ENCODE measurements at places on chromosomes 2 and 18.

GRCh38 chr2:240248721-240249422, 108.4 kb upstream of the OTOS start:
- DNase-seq: no peak

DNA sequence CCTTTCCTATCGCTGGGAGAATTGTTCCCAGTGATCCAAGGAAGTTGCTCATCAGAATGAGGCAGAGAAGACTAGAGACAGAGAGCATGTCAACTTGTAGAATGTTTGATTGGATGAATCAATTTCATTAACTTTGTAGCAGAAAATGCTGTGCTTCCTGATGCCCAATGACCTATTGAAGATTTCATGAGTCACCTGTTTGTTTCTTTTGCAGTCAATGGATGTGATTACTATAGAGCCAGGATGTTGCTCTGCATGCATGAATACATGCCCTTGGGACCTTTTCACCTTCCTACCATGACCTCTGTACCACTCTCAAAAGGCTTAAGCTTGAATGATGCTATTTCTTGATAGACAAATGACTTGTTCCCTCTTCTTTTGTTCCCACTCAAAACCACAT, 23.3 kb downstream of the SCG2 start:
- no peak for DNase-seq

DNA sequence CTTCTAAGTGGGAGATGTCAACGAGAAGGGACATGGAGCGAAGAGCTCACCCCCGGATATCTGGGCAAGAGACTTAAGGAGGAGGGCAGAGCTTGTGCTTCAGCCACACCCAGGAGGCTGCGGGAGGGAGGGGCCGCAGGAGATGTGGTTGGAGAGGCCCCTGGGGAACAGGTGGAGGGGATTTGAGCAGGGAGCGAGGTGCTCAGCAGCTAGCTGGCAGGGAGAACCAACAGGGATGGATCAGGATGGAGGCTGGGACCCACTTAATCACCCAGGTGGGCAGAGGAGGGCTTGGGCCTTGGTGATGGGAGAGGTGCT, 78.3 kb downstream of the MBP start:
- DNase-seq: no peak

DNA sequence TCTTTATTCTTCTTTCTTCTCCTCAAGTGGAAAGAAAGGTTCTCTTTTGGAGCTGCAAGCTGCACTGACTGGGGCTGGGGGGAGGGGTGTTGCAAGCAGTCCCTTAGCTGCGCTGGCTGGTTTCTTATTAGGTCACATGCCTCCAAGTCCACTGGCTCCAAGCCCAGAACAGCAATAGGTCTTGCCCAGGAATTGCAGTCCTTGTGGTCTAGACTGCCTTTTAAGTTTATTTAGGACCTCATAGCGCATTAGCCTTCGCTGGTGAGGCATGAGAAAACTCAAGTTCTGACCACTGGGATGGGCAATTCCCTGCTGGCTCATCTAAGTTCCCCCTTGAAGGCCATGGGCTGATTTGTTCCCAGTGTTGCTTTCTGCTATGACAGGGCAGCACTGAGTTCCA, 138.6 kb upstream of the SCN7A start:
- DNase-seq: no peak

DNA sequence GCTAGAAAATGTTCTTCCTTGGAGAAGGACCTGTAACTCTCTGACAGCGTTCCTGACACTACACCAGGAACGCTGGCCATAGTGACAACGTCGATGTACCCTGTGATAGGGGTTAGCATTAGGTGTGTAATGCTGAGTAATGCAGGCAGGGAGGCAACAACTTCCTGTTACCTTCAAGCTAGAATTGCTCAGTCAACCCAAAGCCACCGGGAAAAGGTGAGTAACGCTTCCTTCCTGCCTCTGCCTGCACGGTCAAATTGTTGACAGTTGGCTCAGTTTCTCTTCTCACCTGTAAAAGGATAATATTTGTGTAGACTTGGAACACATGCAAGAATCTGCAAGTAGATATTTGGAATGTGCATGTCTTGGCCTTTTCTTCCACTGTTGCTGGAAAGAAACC, 12.7 kb downstream of the FAM110C start:
- no peak for DNase-seq

- DNase-seq: no peak
These were observed 40.1 kb downstream of the KCMF1 start for GRCh38 chr2:85011098-85011497.

DNA sequence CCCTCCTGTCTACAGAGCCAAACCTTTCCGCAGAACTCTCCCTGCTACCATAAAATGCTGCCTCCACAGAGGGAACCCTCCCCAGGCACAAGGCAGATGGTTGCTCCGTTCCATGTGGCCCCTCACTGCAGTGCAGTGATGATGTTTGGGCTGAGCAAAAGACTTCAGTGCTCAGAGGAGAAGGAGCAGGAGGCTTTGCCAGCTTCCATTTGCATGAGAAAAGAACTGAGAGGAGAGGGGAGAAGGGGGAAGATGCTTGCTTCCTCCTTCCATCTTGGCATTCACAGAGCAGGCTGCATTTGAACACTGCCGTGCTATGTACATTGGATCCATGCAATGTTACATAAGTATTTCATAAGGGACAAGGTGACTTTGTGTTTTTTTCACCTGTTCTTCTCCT, 46.6 kb upstream of the TMEM200C start:
- no peak for DNase-seq

DNA sequence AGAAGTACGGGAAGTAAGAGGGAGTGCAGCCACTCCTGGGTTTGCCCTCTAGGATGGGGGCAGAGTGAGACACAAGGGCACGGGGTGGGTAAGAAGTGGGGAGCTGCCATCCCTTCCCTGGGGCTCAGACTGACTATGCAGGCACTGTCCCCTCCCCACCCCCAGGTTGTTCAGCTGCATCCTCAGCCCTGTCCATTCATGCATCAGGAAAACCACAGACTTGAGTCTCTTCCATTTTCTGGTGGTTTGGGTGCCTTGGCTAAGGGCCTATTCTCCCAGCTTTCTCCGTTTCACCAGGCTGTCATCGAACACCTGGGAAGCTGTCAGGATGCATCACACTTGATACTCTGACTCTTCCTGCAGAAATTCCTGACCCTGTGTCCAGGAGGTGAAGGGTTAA, 111.9 kb downstream of the TFCP2L1 start:
- no peak for DNase-seq

DNA sequence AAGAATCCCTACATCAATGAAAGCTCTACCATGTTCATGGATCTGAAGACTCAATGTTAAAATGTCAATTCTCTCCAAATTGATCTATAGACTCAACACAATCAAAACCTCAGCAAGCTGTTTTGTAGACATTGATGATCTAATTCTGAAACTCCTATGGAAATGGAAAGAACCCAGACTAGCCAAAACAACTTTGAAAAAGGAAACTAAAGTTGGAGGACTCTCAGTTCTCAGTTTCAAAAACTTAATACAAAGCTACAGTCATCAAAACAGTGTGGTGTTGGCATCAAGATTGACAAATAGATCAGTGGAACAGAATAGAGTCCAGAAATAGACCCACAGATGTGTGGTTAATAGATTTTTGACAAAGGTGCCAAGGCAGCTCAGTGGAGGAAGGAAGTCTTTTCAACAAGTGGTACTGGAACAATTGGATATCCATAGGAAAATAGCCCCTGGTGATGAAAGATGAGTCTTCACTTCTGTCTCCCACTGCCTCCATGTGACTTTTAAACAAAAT, 30.4 kb downstream of the LBH start:
- no peak for DNase-seq

DNA sequence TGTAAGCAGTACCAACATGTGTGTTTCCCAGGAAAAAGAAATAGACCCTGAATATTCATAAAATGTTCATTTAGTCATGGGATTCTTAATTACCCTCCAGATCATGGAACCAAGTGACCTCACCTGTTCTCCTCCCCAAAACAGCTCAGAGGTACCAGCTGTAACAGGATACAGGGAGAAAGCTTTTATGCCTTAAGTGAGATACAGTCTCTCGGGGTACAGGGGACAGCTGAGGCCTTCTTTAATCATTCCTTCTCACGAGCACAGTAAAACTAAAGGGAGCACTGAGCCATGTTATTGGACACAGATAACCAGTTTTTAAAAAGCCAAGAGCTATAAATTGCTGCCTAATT, 16.6 kb downstream of the EPHA4 start:
- DNase-seq: no peak

DNA sequence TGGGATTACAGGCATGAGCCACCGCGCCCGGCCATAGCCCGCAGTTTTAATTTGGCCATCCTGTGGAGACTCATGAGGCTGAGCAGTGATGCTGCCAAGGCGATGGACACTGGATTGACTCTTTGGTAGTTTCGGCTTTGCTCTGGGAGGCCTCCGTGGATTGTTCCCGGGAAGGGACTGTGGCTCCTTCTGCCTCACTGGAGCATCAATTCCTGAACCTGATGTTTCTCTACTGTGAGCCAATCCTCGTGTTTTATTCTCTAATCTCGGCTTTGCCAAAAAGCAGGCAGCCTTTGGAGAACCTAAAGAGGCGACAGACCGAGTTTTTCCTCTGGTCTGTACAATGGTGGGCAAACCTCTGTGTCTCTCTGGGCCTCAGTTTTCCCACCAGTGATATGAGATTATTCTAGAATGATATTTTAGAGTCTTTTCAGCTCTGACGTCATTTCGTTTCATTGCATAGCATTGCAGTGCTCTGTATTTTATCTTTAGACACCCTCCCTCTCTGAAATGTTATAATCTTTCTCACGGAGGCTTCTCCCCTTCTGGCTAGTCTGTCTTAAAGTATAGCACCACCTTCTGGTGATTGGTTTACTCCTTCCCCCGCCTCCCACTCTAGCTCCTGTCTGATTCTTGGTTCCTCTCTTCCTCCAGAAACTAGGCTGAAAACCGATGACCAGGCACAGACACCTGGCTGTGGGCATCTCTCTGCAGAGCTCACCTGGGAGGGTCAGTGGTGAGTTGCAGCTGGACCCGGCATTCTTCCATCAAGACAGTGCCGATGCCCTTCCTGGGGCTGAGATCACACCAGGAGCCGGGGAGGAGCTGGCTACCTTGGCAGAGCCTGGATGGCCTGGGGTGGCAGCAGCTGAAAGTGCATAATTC, 341.3 kb downstream of the MYCN start:
- DNase-seq: peak; percentile 61

Data from globus pallidus (tissue), 1 donor.